ENCODE measurements at places on chromosomes 5 and 9. TPM values are rescaled to one million over a fixed set of nuclear protein-coding genes. Genes with fewer than 3 reads are reported as not detected.

DNA sequence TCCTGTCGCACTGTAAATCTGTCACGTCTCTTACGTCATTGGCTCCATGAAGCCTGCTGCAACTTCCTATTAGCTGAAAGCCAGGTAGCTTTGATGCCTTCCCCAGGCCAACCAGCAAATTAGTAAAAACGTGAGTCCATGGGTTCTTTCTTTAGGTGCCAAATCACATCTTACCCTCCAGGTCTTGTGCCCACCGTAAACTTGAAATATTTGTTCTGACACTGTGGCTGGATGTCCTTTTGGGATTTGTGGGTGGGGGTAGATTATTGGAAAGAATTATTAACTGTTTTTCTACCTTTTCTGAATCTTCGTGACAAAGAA lies 172.8 kb downstream of the NR3C1 start:
- no peak for DNase-seq

- peak; percentile 47 for DNase-seq
Measured at GRCh38 chr5:21806943-21807342, 1046.2 kb downstream of the CDH12 start.

GRCh38 chr5:170655476-170655875 lies 128.0 kb upstream of the GABRP start:
- DNase-seq: no peak

GRCh38 chr5:121296356-121296755 lies 555.3 kb upstream of the FTMT start:
- no peak for DNase-seq

DNA sequence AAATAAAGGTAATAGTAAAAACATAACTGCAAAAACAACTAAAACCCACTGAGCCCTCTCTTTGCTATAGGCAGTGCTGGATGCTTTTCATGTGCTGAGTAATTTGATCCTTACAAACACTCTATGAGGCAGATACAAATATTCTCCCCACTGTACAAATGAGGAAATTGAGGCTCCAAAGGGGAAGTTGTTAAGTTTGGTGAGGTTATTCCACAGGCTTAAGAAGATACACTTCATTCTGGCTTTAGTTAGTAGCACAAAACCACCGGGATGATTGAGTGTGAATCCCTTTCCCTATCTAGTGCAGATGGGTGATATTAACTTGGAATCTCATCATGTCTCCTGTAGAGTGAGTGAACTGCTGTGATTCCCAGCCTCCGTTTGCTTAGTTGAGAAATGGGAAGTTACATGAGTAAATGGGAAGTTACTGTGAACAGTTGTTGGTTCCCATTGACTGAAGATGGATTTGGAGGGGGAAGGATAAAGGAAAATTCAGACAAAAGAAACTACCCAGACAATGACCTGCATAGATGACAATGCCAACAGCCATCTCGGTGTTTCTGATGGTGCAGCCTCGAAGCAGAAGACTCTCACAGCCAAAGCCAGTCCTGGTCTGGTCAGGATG lies 208.3 kb downstream of the ATP10B start:
- peak; percentile 42 for DNase-seq

DNA sequence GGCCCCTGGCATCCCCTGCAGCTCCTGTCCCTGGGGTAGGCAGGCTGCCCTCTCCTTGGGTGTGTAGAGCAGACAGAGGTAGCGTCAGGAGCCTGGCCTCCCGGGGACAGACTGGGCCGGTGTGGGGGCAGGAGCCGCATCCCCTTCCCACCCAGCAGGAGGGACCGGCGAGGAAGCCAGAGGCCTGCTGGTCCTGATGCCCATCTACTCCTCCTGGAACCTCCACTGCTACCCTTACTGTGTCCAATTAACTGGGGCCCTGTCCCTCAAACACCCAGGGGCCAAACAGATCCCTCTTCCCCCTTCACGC lies 15.6 kb downstream of the RALGDS start:
- no peak for DNase-seq

DNA sequence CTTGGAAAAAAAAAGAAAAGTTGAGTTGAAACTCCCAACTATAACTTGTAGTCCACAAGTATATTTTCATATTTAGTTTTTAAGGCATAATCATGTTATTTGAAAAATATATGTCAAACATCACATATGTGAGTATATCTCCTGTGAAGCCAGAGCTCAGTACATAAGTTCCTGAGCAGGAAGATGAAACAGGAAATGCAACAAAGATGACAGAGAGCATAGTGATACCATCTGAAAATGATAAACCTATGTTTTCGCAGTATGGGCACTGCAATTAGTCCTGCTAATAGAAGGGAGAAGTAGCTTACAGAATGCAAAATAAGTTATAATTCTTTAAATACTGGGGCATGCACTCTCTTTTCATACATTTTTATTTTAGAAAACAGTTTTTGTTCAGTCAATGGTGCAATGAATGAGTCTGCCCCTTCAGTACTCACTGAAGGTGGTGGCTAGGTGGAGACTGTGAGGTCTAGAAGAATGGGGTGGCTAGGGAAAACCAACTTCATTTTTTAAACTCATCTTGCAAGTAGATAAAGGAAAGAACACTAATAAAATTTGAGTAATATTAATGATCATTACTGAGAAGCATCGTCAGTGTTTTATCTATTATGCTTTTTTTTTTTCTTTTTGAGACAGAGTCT lies 54.1 kb upstream of the FYB1 start:
- DNase-seq: peak; percentile 60

DNA sequence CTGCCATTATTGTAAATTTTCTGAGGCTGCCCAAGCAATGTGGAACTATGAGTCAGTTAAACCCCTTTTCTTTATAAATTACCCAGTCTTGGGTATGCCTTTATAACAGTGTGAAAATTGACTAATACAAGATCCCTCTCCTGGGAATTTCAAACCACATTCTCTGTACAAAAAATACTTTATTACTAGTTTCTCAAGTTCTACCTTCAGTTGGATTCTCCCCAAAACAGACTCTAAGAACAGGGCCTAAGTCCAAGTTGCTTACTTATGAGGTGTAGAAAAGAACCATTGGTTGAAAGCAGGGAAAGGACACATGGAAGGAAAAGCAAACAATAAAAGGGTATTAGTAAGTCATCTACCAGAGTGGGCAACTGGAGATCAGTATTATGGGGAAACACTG lies 343.2 kb downstream of the TMEM232 start:
- no peak for DNase-seq

DNA sequence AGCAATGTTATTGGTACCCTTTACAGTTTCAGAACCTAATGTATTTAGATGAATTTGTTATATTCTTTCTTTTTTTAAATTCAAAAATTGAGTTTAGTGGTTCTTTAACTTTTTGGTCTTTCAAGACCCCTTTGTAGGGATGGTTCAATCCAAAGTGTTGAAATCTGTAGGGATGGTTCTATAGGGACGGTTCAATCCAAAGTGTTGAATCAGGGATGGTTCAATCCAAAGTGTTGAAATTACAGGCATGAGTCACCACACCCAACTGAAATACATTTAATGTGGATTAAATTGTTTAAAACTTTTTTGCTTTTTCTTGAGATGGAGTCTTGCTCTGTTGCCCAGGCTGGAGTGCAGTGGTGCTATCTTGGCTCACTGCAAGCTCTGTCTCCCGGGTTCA lies 30.6 kb downstream of the SNX2 start:
- DNase-seq: peak; percentile 13

- DNase-seq: no peak
Measured at GRCh38 chr9:20995616-20996015, 35.8 kb downstream of the HACD4 start.

The OLFML2A gene
- 0.03 TPM for polyA plus RNA-seq

The DDX4 gene
- not detected for polyA plus RNA-seq

The DPYSL3 gene
- polyA plus RNA-seq: not detected

The DEPDC1B gene
- polyA plus RNA-seq: 0.56 TPM
